ENCODE measurements at places on chromosomes 2 and 18. TPM values are rescaled to one million over a fixed set of nuclear protein-coding genes. Genes with fewer than 3 reads are reported as not detected.

The ARHGEF4 gene
- 0.30 TPM for total RNA-seq

The NTSR2 gene
- not detected for total RNA-seq

The ITGB6 gene
- not detected for total RNA-seq

The CXCR4 gene
- total RNA-seq, result 202 TPM

DNA sequence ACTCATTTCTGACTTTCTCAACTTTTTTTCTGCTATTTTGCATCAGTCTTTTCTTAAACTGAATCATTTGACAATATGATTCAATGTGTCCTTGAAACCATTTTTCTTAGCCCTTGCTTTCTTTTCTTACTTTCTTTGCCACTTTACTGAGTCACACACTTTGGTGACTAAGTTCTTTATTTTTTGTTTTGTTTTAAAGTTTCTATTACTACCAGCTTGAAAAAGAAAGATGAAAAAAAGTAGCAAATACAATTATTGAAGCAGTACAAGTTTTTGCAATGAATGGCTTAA is 116.5 kb downstream of the DOCK10 start:
- DNase-seq, result no peak

GRCh38 chr2:102514061-102514785 is 41.2 kb downstream of the SLC9A4 start:
- no peak for DNase-seq

GRCh38 chr18:48719974-48720654 is 181.3 kb downstream of the CTIF start:
- no peak for DNase-seq

DNA sequence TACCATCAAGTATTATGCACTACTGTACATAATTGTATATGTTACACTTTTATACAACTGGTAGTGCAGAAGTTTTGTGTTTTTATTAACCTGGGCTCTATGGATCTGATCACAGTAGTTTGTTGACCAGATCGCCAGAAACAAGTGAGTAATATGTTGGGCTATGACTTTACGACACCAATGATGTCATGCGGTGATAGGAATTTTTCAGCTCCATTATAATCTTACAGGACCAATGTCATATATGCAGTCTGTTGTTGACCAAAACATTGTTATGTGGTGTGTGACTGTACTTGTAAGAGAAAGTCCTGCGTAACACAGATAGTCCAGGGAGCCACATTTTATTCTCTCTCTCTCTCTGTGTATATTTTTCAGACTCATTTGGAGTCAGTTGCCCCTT is 4.5 kb upstream of the ACOXL start:
- no peak for DNase-seq

GRCh38 chr18:36212301-36213171 is 25.2 kb downstream of the MOCOS start:
- no peak for DNase-seq

GRCh38 chr18:70172225-70172624 is 33.3 kb downstream of the RTTN start:
- no peak for DNase-seq

GRCh38 chr2:144462266-144462665 is 57.7 kb downstream of the ZEB2 start:
- no peak for DNase-seq
